ENCODE measurements at places on chromosomes 13 and 19. TPM values are rescaled to one million over a fixed set of nuclear protein-coding genes. Genes with fewer than 3 reads are reported as not detected.

DNA sequence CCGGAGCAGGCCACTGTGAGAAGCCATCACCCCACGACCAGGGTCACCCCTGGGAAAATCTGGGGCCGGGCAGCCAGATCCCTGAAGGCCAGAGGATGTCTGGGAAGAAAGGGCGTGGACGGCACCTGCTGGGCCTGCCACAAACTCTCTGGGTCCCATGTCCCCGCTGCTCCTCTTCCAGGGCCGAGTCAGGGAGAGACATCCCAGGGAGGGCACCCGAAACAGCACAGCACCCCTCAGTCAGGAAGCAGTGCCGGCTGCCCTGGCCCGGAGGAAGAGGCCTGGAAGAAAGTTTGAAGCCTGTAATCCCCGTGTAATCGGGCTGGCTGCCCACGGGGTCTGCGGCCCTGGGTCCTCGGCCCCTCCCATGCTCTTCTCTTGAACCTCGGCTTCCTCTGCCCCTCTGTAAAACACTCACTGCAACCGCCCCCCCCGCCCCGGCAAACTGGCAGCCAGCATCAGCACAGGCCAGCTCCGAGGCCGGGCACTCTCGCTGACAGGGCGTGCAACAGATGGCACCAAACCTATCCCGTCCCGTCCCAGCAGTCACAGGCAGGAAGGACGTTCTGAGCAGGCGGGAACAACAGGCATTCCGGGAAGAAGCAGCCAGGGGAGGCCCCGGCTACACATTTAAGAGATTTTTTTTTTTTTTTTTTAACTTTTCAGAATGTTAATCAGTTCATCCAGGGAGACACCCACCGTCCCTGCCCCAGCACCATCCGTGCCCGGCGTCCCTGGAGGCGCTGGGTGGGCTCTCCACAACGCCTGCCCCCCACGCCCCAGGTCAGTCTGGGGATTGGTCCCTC is 1.5 kb downstream of the SBNO2 start:
- H3K4me3 ChIP-seq = peak overlapping the region; percentile 81
- peak overlapping the region; percentile 93 for H3K27ac ChIP-seq
- H3K27me3 ChIP-seq = no peaks in the 10 kb centered on the region
- peaks cover 18% of the 10 kb centered on the region for H3K4me1 ChIP-seq
- peak; percentile 65 for DNase-seq
- no peaks in the 10 kb centered on the region for H3K36me3 ChIP-seq

The TNFAIP8L1 gene
- total RNA-seq = 9.3 TPM

- H3K4me3 ChIP-seq = no peak overlapping the region
- no peaks in the 10 kb centered on the region for H3K4me1 ChIP-seq
- H3K27me3 ChIP-seq = no peaks in the 10 kb centered on the region
Observed at GRCh38 chr19:42335374-42335936, 10.0 kb downstream of the MEGF8 start.

GRCh38 chr19:1882786-1883692 is 2.3 kb downstream of the ABHD17A start:
- no peaks in the 10 kb centered on the region for H3K4me1 ChIP-seq
- peak overlapping the region; percentile 3 for H3K4me3 ChIP-seq
- H3K36me3 ChIP-seq = no peaks in the 10 kb centered on the region
- peak overlapping the region; percentile 10 for H3K27ac ChIP-seq

DNA sequence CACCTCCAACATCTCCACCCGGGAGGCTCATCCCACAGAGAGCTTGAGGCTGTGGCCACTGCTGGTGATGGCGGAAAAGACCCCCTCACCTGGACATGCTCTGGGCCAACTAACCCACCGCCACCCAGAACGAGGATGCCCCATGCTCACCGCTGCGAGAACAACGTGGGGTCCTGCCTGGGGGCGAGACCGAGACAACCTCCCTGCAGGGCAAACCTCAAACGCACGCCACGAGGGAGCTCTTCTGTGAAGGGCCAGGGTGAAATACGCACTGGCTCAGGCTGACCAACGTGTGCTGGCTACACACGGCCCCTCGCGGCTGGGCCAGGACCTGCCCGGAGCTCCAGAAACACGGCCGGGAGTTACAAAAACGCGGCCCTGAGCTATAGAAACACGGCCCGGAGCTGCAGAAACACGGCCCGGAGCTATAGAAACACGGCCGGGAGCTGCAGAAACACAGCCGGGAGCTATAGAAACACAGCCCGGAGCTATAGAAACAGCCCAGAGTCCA is 19.0 kb upstream of the PLPP2 start:
- H3K4me1 ChIP-seq = no peaks in the 10 kb centered on the region
- H3K36me3 ChIP-seq = no peaks in the 10 kb centered on the region
- no peak overlapping the region for H3K4me3 ChIP-seq

DNA sequence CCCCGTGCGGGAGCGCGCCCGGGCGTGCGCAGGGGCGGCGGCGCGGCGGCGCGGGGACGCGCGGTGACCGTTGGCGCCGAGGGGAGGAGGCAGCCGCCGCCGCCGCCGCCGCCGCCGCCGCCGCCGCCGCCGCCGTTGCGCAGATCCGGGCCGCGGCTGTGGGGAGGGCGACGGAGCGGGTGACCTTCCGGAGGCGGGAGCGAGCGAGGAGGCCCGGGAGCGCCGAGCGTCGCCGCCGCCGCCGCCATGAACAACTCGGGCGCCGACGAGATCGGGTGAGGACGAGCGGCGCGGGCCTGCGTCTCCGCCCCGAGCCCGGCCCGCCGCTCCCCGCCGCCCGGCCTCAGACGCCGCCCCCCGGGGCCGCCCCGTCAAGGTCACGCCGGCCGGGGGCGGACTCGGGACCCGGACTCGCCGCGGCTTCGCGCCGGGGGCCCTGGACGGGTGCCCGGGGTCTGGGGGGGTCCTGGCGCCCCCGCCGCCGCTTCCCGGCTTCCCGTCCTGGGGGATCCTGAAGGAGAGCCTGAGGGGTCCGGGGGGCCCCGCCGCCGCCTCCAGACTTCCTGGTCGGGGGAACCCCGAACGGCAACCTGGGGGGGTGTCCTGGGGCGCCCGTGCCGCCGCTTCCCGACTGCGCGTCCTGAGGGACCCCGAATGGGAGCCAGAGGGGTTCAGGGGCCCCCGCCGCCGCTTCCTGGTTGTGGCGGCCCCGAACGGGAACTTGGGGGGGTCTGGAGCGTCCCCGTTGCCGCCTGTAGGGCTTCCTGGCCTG is at the start of gene DAZAP1:
DAZAP1 (plus strand) TSS at position 59 of the 772 bp plus-strand sequence; CDS start at position 247, 188 bp downstream.
- H3K36me3 ChIP-seq = no peaks in the 10 kb centered on the region
- H3K27me3 ChIP-seq = no peaks in the 10 kb centered on the region
- H3K4me3 ChIP-seq = peak within 1 kb of the TSS; percentile 98
- no peak for DNase-seq

DNA sequence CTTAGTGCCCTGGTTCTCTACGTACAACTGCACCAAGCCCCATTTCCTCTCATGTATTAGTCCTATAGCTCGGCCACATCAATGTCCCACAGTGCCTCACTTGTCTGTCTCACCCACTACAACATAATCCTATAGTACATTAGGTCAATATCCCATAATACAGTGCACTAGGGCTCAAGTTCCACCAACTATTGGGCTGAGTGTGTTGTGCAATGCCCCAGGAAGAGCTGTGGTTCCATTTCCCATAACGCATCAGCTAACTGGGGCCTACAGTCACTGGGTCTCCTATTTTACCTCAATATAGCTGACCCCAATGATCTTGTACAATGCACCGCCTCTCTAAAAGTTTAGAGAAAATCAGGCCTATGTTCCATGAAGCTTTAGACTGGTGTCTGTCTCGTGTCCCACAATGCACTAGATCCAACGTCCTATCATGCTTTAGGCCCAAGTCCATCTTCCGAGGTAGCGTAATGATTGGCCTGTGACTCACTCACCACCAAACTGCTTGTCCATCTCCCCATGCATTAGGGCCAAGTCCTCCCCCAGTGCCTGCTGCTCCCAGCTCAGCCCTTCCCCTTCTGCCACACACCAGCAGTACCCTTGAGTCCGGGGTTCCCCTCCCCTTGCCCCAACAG is 21.8 kb downstream of the TSKS start:
- H3K4me3 ChIP-seq = no peak overlapping the region
- no peaks in the 10 kb centered on the region for H3K27me3 ChIP-seq

- no peaks in the 10 kb centered on the region for H3K4me1 ChIP-seq
- H3K4me3 ChIP-seq = no peak overlapping the region
- no peaks in the 10 kb centered on the region for H3K27me3 ChIP-seq
- no peak for DNase-seq
- peak overlapping the region; percentile 37 for H3K27ac ChIP-seq
- no peaks in the 10 kb centered on the region for H3K36me3 ChIP-seq
Observed at GRCh38 chr13:98462241-98462882, 114.5 kb downstream of the STK24 start.

The UGGT2 gene
- total RNA-seq = 89.8 TPM

- no peak overlapping the region for H3K27ac ChIP-seq
- H3K36me3 ChIP-seq = no peaks in the 10 kb centered on the region
- no peak for DNase-seq
- no peak overlapping the region for H3K4me3 ChIP-seq
- no peaks in the 10 kb centered on the region for H3K4me1 ChIP-seq
- H3K27me3 ChIP-seq = no peaks in the 10 kb centered on the region
Observed at GRCh38 chr13:85191996-85192718, 607.1 kb downstream of the SLITRK6 start.

DNA sequence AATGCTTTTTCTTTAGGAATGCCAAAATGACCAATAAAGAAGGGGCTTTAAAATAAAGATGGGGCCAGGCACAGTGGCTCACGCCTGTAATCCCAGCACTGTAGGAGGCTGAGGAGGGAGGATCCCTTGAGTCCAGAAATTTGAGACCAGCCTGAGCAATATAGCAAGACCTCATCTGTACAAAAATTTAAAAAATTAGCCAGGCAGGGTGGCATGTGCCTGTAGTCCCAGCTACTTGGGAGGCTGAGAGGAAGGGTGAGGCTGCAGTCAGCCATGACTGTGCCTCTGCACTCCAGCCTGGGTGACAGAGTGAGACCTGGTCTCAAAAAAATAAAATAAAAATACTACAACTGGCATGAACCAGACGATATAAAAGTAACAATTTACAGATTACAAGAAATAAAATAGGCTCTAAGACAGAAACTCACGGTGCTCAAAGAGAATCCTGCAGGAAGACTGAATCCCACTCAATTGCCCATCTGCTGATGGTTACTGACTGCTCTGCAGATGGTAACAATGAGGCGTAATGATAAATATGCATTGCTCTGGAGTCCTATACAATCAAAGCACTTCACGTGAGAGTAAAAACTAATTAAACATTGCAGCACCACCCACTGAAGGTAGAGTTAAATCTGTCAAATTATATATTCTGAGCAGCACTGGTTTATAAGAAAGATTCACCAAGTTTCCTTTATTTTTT is 93.2 kb downstream of the LHFPL6 start:
- H3K27me3 ChIP-seq = no peaks in the 10 kb centered on the region
- no peak overlapping the region for H3K27ac ChIP-seq
- no peak for DNase-seq
- H3K36me3 ChIP-seq = no peaks in the 10 kb centered on the region
- H3K4me1 ChIP-seq = no peaks in the 10 kb centered on the region

The PRTN3 gene
- total RNA-seq = 2.9 TPM

GRCh38 chr13:91158017-91158395 is 189.5 kb upstream of the MIR17HG start:
- DNase-seq = no peak
- H3K36me3 ChIP-seq = no peaks in the 10 kb centered on the region
- H3K4me1 ChIP-seq = no peaks in the 10 kb centered on the region
- H3K4me3 ChIP-seq = no peak overlapping the region
- H3K27ac ChIP-seq = no peak overlapping the region
- peaks cover 8% of the 10 kb centered on the region for H3K27me3 ChIP-seq

DNA sequence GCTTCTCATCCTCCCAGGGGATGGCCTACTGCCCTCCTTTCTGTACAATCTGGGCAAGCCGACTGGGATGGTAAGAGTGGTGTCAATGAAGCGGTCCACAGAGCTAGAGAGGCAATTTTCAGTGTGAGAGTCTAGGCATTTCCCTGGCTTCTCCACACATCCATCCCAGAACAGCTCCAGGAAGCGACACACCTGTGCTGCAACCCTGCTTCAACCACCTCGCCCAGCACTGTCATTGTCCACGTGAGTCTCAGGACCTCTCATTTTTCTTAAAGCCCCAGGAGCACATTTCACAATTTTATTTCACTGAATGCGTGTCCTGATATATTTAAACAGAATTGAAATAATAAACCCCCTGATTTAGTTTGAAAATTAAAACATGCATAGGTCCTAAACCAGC is 15.5 kb upstream of the UBL3 start:
- H3K4me3 ChIP-seq = no peak overlapping the region
- no peak for DNase-seq
- no peaks in the 10 kb centered on the region for H3K4me1 ChIP-seq

The TNFSF9 gene
- total RNA-seq = 0.28 TPM

GRCh38 chr19:50319156-50319555 is 10.0 kb downstream of the KCNC3 start:
- no peaks in the 10 kb centered on the region for H3K4me1 ChIP-seq
- H3K27ac ChIP-seq = no peak overlapping the region
- H3K4me3 ChIP-seq = no peak overlapping the region
- H3K36me3 ChIP-seq = no peaks in the 10 kb centered on the region

GRCh38 chr19:47247308-47247990 is 8.9 kb upstream of the CCDC9 start:
- DNase-seq = peak; percentile 77
- no peak overlapping the region for H3K27ac ChIP-seq
- H3K4me3 ChIP-seq = no peak overlapping the region
- no peaks in the 10 kb centered on the region for H3K4me1 ChIP-seq
- no peaks in the 10 kb centered on the region for H3K27me3 ChIP-seq

The ALOX5AP gene
- total RNA-seq = 40.6 TPM

DNA sequence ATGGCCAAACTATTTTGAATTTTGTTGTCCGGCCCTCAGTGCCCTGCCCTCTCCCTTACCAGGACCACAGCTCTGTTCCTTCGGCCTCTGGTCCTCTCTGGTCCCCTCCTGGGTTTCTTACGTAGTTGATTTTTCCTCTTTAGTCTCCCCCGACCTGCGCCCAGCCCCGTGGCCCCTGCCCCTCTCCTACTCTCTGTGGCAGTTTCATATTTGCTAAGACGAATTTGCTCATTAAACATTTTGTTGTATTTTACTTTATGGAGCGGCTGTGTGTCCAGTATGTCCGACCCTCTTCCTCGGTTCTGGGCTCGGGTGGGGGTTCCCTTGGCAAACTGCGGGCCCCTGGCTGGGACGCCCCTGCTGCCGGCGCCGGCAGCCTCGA is 576 bp upstream of the EPN1 start:
- H3K4me1 ChIP-seq = peaks cover 7% of the 10 kb centered on the region
- peak overlapping the region; percentile 41 for H3K4me3 ChIP-seq
- H3K27me3 ChIP-seq = no peaks in the 10 kb centered on the region

DNA sequence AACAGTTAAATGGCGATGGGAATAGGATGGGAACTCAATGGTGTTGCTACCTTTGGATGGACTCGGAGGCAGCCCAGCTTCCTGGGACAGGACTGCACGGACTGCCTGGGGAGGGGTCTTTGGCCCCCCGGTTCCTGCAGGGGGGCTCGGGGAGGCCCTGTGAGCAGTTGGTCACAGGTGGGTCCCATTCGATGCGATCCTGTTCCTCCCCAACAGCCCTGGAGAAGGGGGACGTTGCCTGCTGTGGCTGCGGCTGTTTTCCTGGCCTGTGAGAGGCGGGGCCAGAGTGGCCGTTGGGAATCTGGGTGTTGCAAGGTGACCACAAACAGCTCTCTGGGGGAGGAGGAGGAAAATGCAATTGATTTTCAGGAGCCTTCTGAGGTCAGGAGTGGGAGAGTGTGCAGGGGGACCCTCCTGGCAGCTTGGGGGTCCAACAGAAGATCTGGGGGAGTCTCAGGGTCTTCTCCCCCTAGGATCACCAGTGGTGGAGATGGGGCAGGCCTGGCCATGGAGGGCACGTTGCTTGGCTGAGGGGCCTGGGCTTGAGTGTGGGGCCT is 1.9 kb upstream of the PLPPR3 start:
- H3K27ac ChIP-seq = no peak overlapping the region
- H3K4me3 ChIP-seq = no peak overlapping the region
- peaks cover 5% of the 10 kb centered on the region for H3K27me3 ChIP-seq
- no peak for DNase-seq
- no peaks in the 10 kb centered on the region for H3K36me3 ChIP-seq

The ATP1A3 gene
- not detected for total RNA-seq

The PTPRH gene
- total RNA-seq = 0.29 TPM

Measured in uterus (tissue), 4 donors.